Ecto neural progenitor cell (in vitro differentiated cells): ENCODE measurements at places on chromosomes 7 and 10.

DNA sequence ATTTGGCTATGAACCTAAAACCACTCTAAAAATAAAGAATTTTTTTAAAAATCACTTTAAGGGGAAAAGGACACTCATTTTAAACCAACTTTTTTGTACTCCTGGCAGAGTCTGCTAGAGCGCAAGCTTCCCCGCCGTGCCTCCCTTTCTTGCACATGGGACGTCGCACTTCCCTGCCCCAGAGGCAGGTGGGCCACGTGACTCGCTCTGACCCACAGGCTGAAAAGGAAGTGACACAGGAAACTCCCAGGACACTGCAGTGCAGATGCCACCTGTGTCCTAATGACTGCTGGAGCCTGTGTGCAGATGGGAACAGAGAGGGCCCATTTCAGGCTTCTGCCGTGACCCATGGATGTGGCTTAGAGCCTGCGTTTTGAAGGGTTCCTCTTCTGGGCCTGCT lies 142.1 kb upstream of the LANCL2 start:
- no peak for DNase-seq

- no peak for DNase-seq
Measured at GRCh38 chr10:132847856-132848255, 61.9 kb upstream of the NKX6-2 start.

GRCh38 chr10:110081911-110082310 lies 74.1 kb downstream of the ADD3 start:
- DNase-seq: no peak

DNA sequence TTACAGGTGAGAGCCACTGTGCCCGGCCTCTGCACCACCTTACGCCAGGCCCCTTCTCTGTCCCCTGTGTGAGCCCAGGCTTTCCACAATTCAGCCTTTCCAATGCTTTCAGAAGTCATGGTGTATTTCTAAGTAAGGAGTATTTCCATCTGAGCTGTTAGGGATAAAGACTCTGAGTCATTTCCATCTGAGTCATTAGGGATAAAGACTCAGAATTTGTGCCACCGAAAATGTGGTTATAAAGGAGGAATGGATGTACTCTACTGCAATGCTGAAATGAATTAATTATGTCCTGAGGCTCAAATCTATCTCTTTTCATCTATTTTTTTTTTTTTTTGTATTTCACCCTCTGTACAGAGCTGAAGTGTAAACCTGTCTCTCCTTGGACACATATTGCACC lies 84.0 kb downstream of the GATA3 start:
- DNase-seq: no peak

- DNase-seq: no peak
Measured at GRCh38 chr7:41148521-41148951, 554.4 kb downstream of the INHBA start.

DNA sequence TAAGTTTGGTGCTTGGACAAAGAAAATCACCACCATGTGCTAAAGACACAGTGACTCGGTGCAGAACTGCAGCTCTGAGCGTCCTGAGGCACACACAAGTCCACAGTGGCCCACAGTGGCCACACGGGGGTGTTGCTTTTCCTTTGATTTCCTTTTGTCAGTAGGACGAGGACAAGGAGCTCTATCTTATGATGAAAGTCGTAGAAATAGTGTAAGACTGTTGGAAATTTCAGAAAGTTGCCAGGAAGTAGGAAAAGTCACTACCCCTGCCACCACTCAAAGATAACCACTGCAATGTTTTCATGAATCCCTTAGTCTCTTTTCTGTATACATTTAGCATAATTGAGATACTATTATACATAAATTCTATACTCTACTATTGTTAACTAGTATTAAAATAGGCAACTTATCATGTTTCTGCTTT lies 146.0 kb downstream of the TNS3 start:
- no peak for DNase-seq

- DNase-seq: no peak
Measured at GRCh38 chr10:77609781-77610272, 27.8 kb downstream of the KCNMA1 start.

DNA sequence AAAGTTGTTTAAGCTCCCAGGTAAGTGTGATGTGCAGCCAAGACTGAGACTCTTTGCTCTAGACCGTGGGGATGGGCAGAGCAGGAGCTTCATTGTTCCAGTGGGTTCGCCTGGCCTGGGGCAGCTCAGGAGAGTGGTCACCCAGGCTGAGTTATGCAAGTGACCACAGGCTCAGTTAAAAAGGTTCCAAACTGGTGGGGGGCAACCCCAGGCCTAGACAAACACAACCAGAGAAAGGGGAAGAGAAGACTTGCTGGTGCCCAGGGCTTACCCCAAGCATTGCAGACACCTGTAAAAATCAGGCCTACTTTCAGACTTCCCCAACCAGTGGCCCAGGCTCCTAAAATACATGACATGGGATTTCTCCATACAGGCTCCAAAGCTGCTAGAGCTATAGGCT lies 21.6 kb downstream of the CREB3L2 start:
- DNase-seq: no peak
